Stimulated activated effector memory CD8-positive, alpha-beta T cell treated with anti-CD3 and anti-CD28 coated beads, Interleukin-12 subunit alpha, Interleukin-12 subunit beta, amount 100 ng/mL, for 72 hours (primary cell): ENCODE measurements at places on chromosomes 16 and 17.

GRCh38 chr17:8687737-8688466 is 56.7 kb downstream of the CCDC42 start:
- DNase-seq: no peak

- DNase-seq: no peak
These were observed at the start of gene FKBP10 for GRCh38 chr17:41812381-41813151. TSS of gene FKBP10 (plus strand) at chr17:41813004. CDS start at chr17:41813035, 31 bp downstream.

DNA sequence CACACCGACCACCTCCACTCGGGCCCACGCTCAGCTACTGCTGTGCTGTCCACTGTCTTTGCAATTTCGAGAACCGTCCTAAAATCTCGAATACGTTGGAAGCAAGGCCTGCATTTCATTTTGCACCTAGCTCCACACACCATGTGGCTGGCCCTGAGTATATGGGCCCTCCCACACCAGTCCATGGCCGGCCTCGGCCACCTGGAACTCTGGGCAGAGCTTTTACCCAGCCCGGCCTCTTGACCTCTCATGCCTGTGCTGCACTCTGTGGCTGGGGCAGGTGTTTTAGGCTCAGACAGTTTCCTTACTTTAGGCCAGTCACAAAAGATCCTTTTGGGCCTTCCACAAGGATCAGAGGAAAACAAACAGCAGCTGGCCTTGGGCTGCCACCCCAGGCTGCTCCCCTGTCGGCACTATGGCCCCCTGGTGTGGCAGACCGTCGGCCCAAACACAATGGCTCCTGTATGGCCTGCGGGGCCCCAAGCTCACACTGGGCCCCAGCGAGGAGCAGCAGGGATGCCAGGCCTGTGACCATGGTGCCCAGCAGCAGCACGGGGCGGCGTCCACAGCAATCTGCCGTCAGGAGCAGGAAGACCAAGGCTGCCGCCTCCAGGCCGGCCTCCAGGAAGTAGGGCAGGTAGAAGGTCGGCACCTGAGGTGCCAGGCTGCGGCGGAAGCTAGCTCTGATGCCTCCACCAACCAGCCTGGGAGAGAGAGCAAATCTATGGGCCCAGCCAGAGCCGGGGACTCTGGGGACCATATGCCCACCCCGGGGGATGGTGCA is 2.5 kb downstream of the SLC22A31 start:
- no peak for DNase-seq

DNA sequence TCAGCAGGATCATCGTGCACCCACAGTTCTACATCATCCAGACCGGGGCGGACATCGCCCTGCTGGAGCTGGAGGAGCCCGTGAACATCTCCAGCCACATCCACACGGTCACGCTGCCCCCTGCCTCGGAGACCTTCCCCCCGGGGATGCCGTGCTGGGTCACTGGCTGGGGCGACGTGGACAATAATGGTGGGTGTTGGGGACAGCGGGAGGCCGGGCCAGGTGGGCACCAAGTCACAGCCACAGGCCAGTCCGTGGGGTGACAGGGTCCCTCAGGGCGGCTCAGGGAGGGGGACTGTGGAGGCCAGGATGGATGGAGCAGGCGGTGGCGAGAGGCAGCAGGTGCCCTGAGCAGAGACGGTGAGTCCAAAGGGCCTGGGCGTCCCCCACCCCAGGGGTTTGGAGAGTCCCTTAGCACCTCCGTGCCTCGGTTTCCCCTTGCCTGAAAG is 1.0 kb downstream of the TPSD1 start:
- no peak for DNase-seq

- DNase-seq: no peak
These were observed 427.1 kb downstream of the GRIN2A start for GRCh38 chr16:9755081-9755480.

- no peak for DNase-seq
These were observed 582.3 kb downstream of the WWOX start for GRCh38 chr16:78681743-78682142.
